ENCODE measurements at places on chromosomes 4 and X. TPM values are rescaled to one million over a fixed set of nuclear protein-coding genes. Genes with fewer than 3 reads are reported as not detected.

MAGEA11 gene
- not detected for total RNA-seq

IL2 gene
- not detected for total RNA-seq

DNA sequence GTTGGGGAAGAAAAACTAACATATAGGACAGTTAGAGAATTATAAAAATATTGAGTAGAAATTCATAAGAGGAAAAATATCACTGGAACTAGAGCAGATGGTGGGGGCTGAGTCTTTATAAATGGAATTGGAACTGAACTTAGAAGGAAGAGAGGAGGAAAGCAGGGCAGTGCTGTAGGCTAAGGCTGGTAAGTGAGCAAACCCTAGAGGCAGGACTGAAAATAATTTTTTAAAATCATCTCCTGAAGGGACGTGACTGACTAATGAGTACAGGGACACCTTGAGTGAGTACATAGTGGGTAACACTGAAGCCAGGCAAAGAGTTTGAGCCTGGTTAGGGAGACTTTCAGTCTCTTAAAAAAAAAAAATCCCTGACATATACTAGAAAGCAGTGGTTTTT, 63.3 kb downstream of the GALNT7 start:
- no peak overlapping the region for H3K27ac ChIP-seq
- H3K36me3 ChIP-seq: no peaks in the 10 kb centered on the region
- H3K4me1 ChIP-seq: peaks cover 13% of the 10 kb centered on the region
- no peaks in the 10 kb centered on the region for H3K27me3 ChIP-seq
- DNase-seq: no peak
- H3K4me3 ChIP-seq: no peak overlapping the region

CABS1 gene
- total RNA-seq: not detected

GRCh38 chr4:82401600-82401999, 27.8 kb upstream of the HNRNPD start:
- no peaks in the 10 kb centered on the region for H3K36me3 ChIP-seq
- peaks cover 3% of the 10 kb centered on the region for H3K27me3 ChIP-seq
- no peak for DNase-seq

Measured in naive thymus-derived CD8-positive, alpha-beta T cell (primary cell).